CD8-positive, alpha-beta memory T cell (primary cell): ENCODE measurements at places on chromosomes 5 and 9. TPM values are rescaled to one million over a fixed set of nuclear protein-coding genes. Genes with fewer than 3 reads are reported as not detected.
A peak's percentile ranks its signal among the peaks of the same experiment; 100 is the strongest.

The MSX2 gene
- not detected for total RNA-seq

- no peaks in the 10 kb centered on the region for H3K27me3 ChIP-seq
- H3K27ac ChIP-seq = no peak overlapping the region
- H3K36me3 ChIP-seq = no peaks in the 10 kb centered on the region
- DNase-seq = no peak
- H3K4me3 ChIP-seq = no peak overlapping the region
Observed at GRCh38 chr5:153767221-153768188, 271.2 kb downstream of the FAM114A2 start.

The SLC25A2 gene
- 0.31 TPM for total RNA-seq

GRCh38 chr5:82234885-82235284 is 43.3 kb downstream of the RPS23 start:
- H3K36me3 ChIP-seq = no peaks in the 10 kb centered on the region
- H3K4me1 ChIP-seq = no peaks in the 10 kb centered on the region
- H3K4me3 ChIP-seq = no peak overlapping the region
- H3K27me3 ChIP-seq = no peaks in the 10 kb centered on the region
- no peak for DNase-seq
- H3K27ac ChIP-seq = no peak overlapping the region

DNA sequence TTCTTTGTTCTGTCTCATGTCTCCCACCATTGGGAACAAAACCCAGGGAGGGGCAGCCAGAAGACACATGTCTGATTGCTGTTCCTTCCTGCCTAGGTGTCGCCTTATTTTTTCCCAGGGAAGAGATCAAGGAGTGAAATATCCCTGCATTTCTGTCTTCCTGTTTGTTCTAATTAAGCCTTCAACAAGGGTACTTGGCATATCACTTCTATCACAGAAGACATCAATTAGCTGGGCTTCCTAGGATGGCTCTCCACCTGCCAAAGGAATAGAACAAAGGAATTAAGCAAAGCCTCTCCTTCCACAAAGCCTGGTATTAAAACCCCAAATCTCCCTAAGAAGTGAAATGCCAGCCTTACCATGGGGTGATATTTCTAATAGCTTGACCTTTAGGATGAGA is 299.5 kb upstream of the CD180 start:
- no peak for DNase-seq
- H3K27ac ChIP-seq = no peak overlapping the region
- no peaks in the 10 kb centered on the region for H3K36me3 ChIP-seq
- H3K4me3 ChIP-seq = no peak overlapping the region
- no peaks in the 10 kb centered on the region for H3K4me1 ChIP-seq
- no peaks in the 10 kb centered on the region for H3K27me3 ChIP-seq

DNA sequence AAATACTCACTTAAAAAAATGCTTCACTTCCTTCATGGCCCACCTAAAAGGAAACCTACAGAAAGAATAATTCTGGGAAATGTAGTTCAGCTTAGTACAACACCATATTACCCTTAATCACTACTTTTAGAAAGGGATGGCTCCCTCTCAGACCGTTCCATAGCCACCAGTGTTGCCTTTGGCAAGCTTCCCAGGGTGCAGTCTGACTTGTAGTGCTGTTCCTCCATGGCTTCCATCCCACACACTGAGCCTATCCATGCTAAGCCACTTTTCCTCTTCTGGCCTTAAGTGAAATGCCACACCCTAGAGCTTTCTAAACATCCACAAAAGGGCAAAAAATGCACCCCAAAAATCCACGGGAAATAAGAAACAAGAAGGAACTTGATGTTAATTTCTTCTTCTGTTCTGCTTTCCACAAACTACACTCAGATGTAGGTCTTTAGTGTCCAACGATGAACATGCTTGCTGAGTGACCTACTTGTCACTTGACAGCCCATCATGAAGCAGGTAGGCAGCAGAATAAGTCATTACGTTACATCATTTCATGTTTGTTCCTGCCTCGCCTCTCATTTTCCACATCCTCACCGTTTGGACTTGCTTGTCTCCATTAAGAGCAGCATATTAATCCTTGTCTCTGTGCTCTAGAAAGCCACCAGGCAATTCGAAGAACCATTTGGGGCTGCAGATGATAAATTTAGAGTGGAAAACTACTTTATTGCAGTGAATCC is 391.1 kb upstream of the GRAMD2B start:
- no peaks in the 10 kb centered on the region for H3K27me3 ChIP-seq
- no peaks in the 10 kb centered on the region for H3K36me3 ChIP-seq
- H3K4me3 ChIP-seq = no peak overlapping the region

GRCh38 chr5:109936996-109937395 is 247.3 kb downstream of the MAN2A1 start:
- H3K4me3 ChIP-seq = no peak overlapping the region
- H3K27me3 ChIP-seq = no peaks in the 10 kb centered on the region
- DNase-seq = no peak
- H3K4me1 ChIP-seq = no peaks in the 10 kb centered on the region
- H3K27ac ChIP-seq = no peak overlapping the region
- no peaks in the 10 kb centered on the region for H3K36me3 ChIP-seq

DNA sequence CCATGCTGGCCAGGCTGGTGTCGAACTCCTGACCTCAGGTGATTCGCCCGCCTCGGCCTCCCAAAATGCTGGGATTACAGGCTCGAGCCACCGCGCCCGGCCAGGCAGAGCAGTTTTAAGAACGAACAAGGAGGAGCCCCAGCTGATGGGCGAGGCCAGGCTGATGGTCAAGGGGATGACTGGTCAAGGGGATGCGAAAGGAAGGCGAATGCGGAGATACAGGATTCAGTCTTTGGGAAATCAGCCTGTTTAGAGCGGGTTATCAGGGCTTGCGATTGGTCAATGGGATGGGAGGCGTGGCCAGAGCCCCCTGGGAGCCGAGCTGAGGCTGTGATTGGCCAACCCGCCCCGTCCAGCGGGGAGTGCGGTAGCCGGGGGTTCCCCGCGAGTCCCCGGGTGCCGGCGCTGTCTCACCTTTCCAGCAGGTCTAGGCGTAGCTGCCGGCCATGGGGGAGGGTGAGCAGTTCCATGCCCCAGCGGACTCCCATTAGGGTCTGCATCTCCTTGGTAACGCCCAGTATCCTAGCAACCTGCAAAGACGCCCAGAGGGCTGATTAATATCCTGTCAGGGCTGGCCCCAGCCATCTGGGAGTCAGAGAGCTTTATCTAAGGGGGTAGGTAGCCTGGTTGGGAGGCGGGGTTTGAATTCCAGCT is 7.5 kb upstream of the TOR2A start:
- peaks cover 20% of the 10 kb centered on the region for H3K36me3 ChIP-seq
- peaks cover 6% of the 10 kb centered on the region for H3K4me1 ChIP-seq
- no peak for DNase-seq

DNA sequence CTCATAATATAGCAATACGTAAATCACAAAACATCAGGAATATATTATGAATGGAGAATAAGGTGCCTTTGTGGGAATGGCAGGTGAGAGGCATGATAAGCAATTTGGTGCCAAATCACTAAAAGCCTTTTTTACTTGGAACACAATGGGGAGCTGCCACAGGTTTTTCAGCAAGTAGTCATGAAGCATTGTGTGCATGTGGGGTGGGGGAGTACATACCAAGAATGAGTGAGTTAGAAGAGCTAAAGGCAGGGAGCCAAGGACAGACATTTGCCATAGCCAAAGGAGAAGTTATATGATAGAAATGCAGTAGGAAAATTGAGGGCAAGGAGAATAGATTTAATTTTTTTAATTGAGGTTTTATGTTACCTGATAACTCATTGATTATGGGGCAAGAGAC is 445.0 kb upstream of the SMC2 start:
- H3K4me1 ChIP-seq = no peaks in the 10 kb centered on the region
- DNase-seq = no peak
- H3K27me3 ChIP-seq = no peaks in the 10 kb centered on the region
- no peak overlapping the region for H3K27ac ChIP-seq

GRCh38 chr5:115978779-115979178 is 16.5 kb downstream of the LVRN start:
- no peak overlapping the region for H3K27ac ChIP-seq
- no peak overlapping the region for H3K4me3 ChIP-seq
- H3K4me1 ChIP-seq = no peaks in the 10 kb centered on the region
- H3K36me3 ChIP-seq = no peaks in the 10 kb centered on the region
- no peak for DNase-seq

DNA sequence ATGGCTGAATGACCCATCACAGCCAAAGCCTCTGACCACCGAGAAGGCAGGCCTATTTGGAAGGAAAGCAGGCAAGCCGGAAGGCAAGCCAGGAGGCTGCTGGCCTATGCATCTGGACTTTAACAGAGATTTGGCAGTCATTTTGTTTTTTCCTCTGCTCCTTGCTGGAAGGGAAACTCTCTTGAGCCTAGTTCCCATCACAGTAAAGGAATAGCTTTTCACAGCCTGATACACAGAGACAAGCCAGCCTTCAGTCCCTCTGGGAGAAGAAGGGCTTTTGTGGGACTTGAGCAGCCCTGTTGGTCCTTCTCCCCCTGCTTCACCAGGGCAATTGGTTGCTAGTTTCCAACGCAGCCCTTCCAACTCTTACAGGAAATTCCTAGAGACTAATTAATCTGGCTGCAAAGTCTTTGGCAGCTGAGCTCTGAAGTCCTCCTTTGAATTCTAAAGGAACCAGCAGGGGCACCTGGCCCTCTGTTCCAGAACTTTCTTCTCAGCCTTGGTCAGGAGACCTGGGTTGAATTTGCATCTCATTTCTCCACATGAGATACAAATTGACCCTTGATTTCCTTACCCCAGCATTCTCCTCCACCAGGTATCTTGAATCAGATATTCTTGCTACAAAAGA is 157.3 kb upstream of the EPB41L4A start:
- DNase-seq = no peak
- no peak overlapping the region for H3K27ac ChIP-seq
- H3K4me1 ChIP-seq = no peaks in the 10 kb centered on the region
- H3K4me3 ChIP-seq = no peak overlapping the region
- no peaks in the 10 kb centered on the region for H3K27me3 ChIP-seq

- H3K36me3 ChIP-seq = no peaks in the 10 kb centered on the region
- no peak overlapping the region for H3K4me3 ChIP-seq
- DNase-seq = no peak
- H3K4me1 ChIP-seq = no peaks in the 10 kb centered on the region
- no peaks in the 10 kb centered on the region for H3K27me3 ChIP-seq
- H3K27ac ChIP-seq = no peak overlapping the region
Observed at GRCh38 chr5:180111273-180112002, 39.9 kb upstream of the RNF130 start.

GRCh38 chr5:17235731-17236330 is 18.4 kb downstream of the BASP1 start:
- DNase-seq = no peak
- no peaks in the 10 kb centered on the region for H3K36me3 ChIP-seq
- no peak overlapping the region for H3K27ac ChIP-seq
- no peak overlapping the region for H3K4me3 ChIP-seq
- no peaks in the 10 kb centered on the region for H3K4me1 ChIP-seq
- no peaks in the 10 kb centered on the region for H3K27me3 ChIP-seq

The IL5 gene
- 83.0 TPM for total RNA-seq

DNA sequence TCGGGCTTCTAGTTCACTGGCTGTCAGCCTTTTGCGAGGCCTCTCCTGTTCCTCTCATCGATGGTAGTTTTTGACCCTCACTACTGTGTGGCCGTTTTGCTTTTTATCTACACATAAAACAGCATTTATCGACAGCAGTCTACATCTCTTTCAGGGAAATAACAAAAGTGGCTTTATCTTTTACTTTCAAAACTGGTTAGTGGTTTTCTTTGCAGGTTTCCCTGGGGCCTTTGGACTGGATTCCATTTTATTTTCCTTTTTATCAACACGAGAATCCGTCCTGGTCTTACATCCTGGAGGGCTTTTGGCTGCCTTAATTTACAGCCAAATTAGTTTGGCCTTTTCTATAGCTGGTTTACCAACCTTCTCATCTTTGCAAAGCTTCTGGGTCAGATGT is 793 bp upstream of the PKD2L2 start:
- DNase-seq = no peak
- H3K27me3 ChIP-seq = no peaks in the 10 kb centered on the region
- H3K4me3 ChIP-seq = peak overlapping the region; percentile 58

DNA sequence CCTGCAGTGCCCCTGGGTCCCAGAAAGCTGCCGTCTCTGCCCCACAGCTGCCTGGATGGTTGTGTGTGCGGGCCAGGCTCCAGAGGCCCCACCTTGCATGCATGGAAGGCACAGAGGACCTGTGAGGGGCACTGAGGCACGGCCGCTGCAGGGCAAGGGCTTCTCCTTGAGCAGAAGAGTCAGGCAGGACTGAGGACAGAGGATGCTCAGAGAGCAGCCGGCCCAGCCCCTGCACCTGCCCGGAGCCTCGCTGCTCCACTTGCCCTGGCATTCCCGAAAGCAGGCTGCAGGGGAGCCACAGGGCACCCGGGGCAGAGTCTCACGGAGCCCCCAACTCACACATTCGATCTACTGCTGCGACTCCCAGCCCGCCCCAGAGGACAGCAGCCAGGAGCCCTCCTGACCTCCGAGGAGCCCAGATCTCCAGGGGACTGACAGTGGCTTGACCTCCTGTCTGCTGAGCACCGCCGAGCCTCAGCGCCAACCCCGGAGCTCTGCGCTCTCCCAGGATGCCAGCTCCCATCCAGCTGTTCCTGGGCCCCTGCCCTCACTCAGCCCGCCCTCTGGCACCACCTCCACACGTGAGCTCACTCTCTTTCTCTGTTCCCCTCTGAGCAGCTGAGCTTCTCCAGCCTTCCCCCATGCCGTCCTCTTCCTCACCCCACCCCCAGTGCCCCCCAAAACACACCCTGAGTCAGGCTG is 95.0 kb downstream of the KCNT1 start:
- H3K36me3 ChIP-seq = no peaks in the 10 kb centered on the region
- DNase-seq = no peak
- H3K4me1 ChIP-seq = no peaks in the 10 kb centered on the region
- no peaks in the 10 kb centered on the region for H3K27me3 ChIP-seq
- no peak overlapping the region for H3K27ac ChIP-seq

- peak overlapping the region; percentile 72 for H3K4me3 ChIP-seq
- no peaks in the 10 kb centered on the region for H3K36me3 ChIP-seq
- DNase-seq = no peak
- H3K4me1 ChIP-seq = peaks cover 14% of the 10 kb centered on the region
- peak overlapping the region; percentile 64 for H3K27ac ChIP-seq
- no peaks in the 10 kb centered on the region for H3K27me3 ChIP-seq
Observed at GRCh38 chr9:94031380-94031779, 52.9 kb upstream of the PTPDC1 start.

DNA sequence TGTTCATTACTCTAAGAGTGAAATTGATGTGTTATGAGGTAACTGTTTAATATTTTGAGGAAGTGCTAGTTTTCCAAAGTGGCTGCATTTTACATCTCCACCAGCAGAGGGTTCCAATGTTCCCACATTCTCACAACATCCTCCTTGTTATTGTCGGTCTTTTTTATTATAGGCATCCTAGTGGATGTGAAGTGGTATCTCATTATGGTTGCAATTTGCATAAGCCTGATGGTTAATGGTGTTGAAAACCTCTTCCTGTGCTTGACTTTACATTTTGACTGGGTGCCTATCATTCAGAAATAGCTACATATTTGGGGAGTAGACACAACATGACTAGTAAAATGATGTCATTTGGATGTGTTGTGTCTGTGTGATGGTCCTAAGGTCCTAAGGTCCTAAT is 143.6 kb downstream of the MRPS30 start:
- no peak for DNase-seq
- H3K27ac ChIP-seq = no peak overlapping the region
- no peaks in the 10 kb centered on the region for H3K27me3 ChIP-seq
- no peaks in the 10 kb centered on the region for H3K36me3 ChIP-seq

- no peak for DNase-seq
- peaks cover 4% of the 10 kb centered on the region for H3K4me1 ChIP-seq
- H3K36me3 ChIP-seq = no peaks in the 10 kb centered on the region
- H3K27me3 ChIP-seq = no peaks in the 10 kb centered on the region
Observed at GRCh38 chr9:79471580-79472543, 99.9 kb upstream of the TLE4 start.

- H3K4me3 ChIP-seq = no peak overlapping the region
- no peaks in the 10 kb centered on the region for H3K36me3 ChIP-seq
- H3K4me1 ChIP-seq = no peaks in the 10 kb centered on the region
- H3K27me3 ChIP-seq = no peaks in the 10 kb centered on the region
- no peak overlapping the region for H3K27ac ChIP-seq
Observed at GRCh38 chr5:180605554-180606214, 14.4 kb upstream of the SCGB3A1 start.
